Chondrocyte (in vitro differentiated cells): ENCODE measurements at places on chromosomes 12 and 14. TPM values are rescaled to one million over a fixed set of nuclear protein-coding genes. Genes with fewer than 3 reads are reported as not detected.

GRCh38 chr12:71552728-71553501 lies 110.7 kb downstream of the ZFC3H1 start:
- H3K4me3 ChIP-seq = no peak overlapping the region
- peak overlapping the region; percentile 37 for H3K27ac ChIP-seq
- H3K4me1 ChIP-seq = peaks cover 18% of the 10 kb centered on the region
- DNase-seq = no peak
- no peaks in the 10 kb centered on the region for H3K27me3 ChIP-seq
- H3K36me3 ChIP-seq = no peaks in the 10 kb centered on the region

GRCh38 chr14:37438444-37438843 lies 156.6 kb downstream of the FOXA1 start:
- DNase-seq = no peak
- no peaks in the 10 kb centered on the region for H3K27me3 ChIP-seq
- H3K27ac ChIP-seq = no peak overlapping the region
- H3K4me3 ChIP-seq = no peak overlapping the region

DNA sequence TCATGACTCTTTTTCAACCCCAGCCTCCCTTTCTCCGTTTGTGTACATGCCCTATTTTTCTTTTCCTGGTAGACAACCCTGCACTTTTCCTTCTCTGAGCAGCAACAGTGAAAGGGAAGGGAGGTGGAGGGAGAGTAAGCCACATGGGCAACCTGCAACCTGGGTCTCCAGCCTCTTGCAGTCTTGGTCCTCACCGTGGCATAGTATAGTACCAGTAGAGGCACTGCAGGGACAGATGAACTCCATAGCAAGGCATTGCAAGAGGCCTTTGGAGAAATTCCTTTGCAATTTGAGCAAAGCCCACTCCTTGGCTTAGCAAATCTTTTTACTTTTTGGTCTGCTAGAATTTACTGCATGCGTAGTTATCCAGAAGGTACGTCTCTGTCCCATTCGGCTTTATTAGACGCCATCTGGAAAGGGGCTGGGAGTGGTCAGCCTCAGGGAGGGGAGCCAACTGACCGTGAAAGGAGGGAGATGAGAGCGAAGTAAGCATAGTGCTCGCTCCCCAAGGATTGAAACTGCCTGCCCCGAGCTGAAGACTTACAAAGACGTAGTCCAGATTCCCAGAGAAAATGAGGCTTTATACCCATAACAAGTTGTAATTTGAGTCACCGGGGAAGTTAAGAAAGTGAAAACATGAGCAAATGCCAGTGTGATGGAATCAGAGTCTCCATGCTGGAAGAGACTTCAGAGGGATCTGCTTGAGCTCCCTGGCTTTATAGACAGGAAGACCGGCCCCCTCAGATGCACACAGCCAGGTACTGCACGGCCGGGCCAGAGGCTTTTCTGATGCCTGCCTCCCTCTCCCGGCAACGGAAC lies 332.0 kb downstream of the CACNA1C start:
- peak overlapping the region; percentile 27 for H3K4me3 ChIP-seq
- no peak for DNase-seq
- H3K36me3 ChIP-seq = peaks cover 2% of the 10 kb centered on the region

Gene ACOT4
- total RNA-seq = 1.4 to 4.3 TPM (median 4.0 TPM) in 3 replicates

Gene RNF31
- 38.8 to 50.6 TPM (median 45.8 TPM) in 3 replicates for total RNA-seq

Gene SLC38A4
- 10.0 to 19.7 TPM (median 11.3 TPM) in 3 replicates for total RNA-seq

Gene CFAP73
- total RNA-seq = not detected in 3 replicates

DNA sequence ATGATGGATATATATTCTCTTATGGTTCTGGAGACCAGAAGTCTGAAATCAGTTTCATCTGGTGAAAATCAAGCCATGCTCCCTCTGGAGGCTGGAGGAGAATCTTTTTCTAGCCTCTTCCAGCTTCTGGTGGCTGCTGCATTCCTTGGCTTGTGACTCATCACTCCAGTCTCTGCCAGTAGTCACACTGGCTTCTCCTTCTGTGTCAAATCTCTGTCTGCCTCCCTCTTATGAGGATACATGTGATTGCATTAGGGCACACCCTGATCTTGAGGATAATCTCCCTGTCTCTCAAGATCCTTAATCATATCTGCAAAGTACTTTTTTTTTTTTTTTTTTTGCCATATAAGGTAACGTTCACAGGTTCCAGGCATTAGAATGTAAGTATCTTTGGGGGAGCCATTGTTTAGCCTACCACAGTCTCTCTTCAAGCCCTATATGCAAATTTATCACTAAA lies 17.7 kb downstream of the DNAL1 start:
- peaks cover 13% of the 10 kb centered on the region for H3K4me1 ChIP-seq
- peak overlapping the region; percentile 66 for H3K27ac ChIP-seq
- no peak for DNase-seq

DNA sequence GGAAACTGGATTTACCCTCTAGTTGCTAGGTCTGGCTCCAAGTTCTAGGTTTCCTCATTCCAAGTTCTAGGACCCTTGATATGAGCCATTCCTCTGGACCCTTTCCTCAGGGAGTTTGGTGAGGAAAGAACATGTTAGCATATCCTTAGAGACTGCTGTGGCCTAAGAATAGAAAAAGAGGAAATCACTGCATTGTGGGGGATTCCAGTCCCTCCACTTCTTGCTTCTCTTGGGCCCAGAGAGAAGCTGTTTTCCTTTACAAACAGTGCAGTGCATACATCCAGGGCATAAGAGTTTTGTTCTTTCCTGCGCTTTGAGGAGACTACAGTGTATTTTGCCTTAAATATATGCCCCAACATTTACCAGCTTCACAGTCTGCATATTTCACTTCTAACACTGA lies 59.0 kb downstream of the LLPH start:
- H3K36me3 ChIP-seq = no peaks in the 10 kb centered on the region
- H3K27ac ChIP-seq = no peak overlapping the region
- no peak overlapping the region for H3K4me3 ChIP-seq
- H3K27me3 ChIP-seq = no peaks in the 10 kb centered on the region
- H3K4me1 ChIP-seq = peaks cover 23% of the 10 kb centered on the region
- DNase-seq = no peak

- peaks cover 2% of the 10 kb centered on the region for H3K27me3 ChIP-seq
- no peak overlapping the region for H3K4me3 ChIP-seq
- no peak overlapping the region for H3K27ac ChIP-seq
- peaks cover 12% of the 10 kb centered on the region for H3K4me1 ChIP-seq
- peaks cover 4% of the 10 kb centered on the region for H3K36me3 ChIP-seq
These were observed 77.9 kb downstream of the PTGER2 start for GRCh38 chr14:52391881-52392615.

DNA sequence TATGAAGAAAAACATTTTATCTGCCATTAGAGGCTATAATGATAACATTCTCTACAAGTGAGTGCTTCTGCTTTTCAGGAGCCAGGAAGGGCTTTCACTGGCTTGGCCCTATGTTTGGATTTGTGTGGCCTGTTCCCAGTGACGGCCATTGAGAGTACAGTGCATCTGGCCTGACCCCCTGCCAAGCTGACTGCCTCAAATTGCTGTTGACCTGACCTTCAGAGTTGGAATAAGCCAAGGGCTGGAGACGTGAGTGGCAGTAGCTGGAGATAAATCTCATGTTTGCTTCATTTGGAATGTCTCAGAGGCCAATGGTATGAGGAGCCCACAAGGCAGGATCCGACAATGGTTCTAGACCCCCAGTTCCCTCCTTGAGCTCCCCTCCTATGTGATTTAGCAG lies 28.3 kb upstream of the PLEKHG7 start:
- H3K4me1 ChIP-seq = no peaks in the 10 kb centered on the region
- H3K36me3 ChIP-seq = no peaks in the 10 kb centered on the region
- H3K27me3 ChIP-seq = peaks cover 2% of the 10 kb centered on the region
- H3K4me3 ChIP-seq = no peak overlapping the region

DNA sequence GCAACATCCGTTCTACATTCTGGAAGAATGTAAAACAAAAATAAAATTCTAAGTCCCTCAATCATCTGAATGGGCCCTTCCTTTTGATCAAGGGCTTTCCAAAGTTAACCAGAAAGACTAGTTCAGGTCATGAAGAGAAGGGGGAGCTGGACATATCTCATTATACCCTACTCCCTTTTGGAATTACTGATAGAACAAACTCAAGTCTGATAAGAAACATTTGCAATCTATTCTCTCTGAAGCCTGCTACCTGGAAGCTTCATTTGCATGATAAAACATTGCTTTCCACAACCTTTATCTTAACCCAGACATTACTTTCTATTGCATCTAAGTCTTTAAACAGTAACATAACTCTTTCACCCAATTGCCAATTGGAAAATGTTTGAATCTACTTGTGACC lies 8.3 kb upstream of the ACSM4 start:
- H3K27ac ChIP-seq = no peak overlapping the region
- peaks cover 14% of the 10 kb centered on the region for H3K27me3 ChIP-seq
- H3K36me3 ChIP-seq = no peaks in the 10 kb centered on the region
- no peaks in the 10 kb centered on the region for H3K4me1 ChIP-seq
- H3K4me3 ChIP-seq = no peak overlapping the region
- no peak for DNase-seq

GRCh38 chr14:35818346-35819115 lies 7.6 kb upstream of the BRMS1L start:
- no peak for DNase-seq
- no peaks in the 10 kb centered on the region for H3K36me3 ChIP-seq
- H3K4me1 ChIP-seq = no peaks in the 10 kb centered on the region
- no peak overlapping the region for H3K27ac ChIP-seq

DNA sequence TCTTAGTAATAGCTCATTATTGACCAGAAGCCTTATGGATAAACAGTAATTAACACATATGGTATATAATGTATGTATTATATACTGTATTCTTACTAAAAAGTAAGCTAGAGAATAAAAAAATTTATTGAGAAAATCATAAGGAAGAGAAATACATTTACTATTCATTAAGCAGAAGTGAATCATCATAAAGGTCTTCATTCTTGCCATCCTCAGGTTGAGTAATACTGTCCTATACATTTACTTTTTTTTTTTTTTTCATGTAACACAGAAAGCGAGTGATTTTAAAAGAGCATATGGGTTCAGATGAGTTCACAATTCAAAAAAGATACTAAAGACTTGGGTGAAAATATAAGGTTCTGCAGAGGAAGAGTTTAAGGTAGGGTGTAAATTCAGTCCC lies 152.5 kb downstream of the TGFB3 start:
- peak overlapping the region; percentile 60 for H3K27ac ChIP-seq
- H3K4me1 ChIP-seq = peaks cover 75% of the 10 kb centered on the region
- H3K4me3 ChIP-seq = no peak overlapping the region
- no peaks in the 10 kb centered on the region for H3K36me3 ChIP-seq
- DNase-seq = no peak

DNA sequence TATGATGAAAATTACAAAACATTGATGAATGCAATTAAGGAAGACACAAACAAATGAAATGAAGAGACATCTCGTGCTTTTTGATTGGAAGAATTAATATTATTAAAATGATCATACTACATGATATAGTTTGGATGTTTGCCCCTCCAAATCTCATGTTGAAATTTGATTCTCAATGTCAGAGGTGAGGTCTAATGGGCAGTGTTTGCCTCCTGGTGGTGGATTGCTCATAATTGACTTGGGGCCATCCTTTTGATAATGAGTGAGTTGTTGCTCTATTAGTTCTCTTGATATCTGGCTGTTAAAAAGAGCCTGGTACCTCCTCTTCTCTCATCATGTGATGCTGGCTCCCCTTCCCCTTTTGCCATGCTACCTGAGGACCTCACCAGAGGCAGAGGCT lies 56.7 kb downstream of the CD163L1 start:
- no peak overlapping the region for H3K4me3 ChIP-seq
- no peaks in the 10 kb centered on the region for H3K4me1 ChIP-seq
- no peak for DNase-seq
- H3K27ac ChIP-seq = no peak overlapping the region
- peaks cover 4% of the 10 kb centered on the region for H3K36me3 ChIP-seq

Gene PRB4
- not detected in 3 replicates for total RNA-seq

Gene CAPZA3
- not detected in 3 replicates for total RNA-seq

Gene CCDC91
- total RNA-seq = 17.7 to 21.1 TPM (median 18.5 TPM) in 3 replicates

DNA sequence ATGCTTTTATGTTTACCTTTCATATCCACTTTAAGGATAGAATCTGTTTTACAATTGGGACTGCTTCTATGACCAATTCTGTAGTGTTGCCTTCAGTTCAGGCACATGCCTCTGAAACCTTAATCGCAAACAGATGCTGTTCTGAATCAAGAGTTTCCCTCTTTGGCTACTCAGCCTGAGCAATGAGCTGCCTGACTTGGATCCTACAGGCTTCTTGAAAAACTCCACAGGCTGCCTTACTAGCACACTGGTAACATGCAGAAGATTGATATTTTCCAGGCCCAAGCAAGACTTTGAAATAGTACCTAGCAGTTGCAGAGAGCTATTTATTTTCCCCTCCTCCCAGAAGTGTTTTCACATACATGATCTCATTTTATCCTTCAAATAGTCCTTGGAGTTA lies 34.8 kb upstream of the PMCH start:
- no peak for DNase-seq
- no peak overlapping the region for H3K27ac ChIP-seq
- no peak overlapping the region for H3K4me3 ChIP-seq
- H3K27me3 ChIP-seq = peaks cover 17% of the 10 kb centered on the region
- H3K36me3 ChIP-seq = no peaks in the 10 kb centered on the region

Gene TOMM20L
- total RNA-seq = not detected in 3 replicates

- H3K27me3 ChIP-seq = peaks cover 1% of the 10 kb centered on the region
- H3K4me1 ChIP-seq = peaks cover 1% of the 10 kb centered on the region
- H3K4me3 ChIP-seq = no peak overlapping the region
- H3K36me3 ChIP-seq = no peaks in the 10 kb centered on the region
These were observed 272.8 kb upstream of the FAR2 start for GRCh38 chr12:28876196-28876798.

GRCh38 chr12:24815114-24815423 lies 133.8 kb downstream of the BCAT1 start:
- H3K4me1 ChIP-seq = peaks cover 23% of the 10 kb centered on the region
- DNase-seq = no peak
- H3K36me3 ChIP-seq = peaks cover 42% of the 10 kb centered on the region

DNA sequence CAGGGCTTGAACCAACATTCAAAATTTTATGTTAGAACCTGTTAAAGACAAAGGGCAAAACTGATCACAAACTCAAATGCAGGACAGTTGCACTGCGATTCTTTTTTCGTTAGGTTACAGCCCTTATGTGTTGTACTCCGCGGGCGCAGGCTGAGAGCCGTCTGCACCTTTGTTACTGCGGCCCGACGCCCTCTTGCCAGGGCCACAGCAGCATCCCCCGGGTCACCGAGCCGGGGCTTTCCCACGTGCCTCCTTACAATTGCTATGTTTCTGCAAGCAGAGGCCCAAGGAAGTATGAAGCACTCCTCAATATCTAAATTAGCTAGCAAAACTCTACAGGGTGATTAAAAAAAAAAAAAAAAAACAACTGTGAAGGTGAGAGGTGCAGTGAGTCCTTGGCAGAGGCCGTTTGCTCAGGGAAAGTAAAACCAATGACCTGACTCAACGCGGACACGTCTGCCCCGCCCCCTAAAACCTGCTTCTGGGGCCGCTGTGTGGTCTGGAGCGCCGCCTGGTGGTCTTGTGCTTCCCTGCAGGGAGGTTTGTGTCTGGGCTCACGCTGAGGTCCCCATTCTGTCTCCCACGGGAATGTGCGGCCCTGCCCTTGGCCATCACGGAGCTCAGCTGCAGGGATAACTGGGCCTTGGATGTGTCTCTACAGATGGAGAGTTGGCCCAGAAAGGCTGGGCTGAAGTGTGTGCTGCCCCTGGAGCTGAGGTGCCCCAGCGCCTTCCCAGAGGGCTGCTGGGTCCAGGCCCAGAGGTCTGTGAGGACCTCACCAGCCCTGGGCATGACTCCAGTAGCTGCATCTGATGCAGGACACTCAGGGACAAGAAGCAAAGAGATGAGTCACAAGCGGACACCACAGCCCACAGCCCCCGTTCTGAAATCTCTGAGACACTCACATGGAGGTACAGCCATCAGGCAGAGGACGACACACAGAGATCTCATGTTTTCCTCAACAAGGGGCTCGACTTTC lies 418.5 kb downstream of the TMEM121 start:
- no peaks in the 10 kb centered on the region for H3K36me3 ChIP-seq
- DNase-seq = no peak
- H3K27me3 ChIP-seq = no peaks in the 10 kb centered on the region
- no peak overlapping the region for H3K4me3 ChIP-seq
- no peaks in the 10 kb centered on the region for H3K4me1 ChIP-seq
